ENCODE measurements at places on chromosomes 16 and 17.
A peak's percentile ranks its signal among the peaks of the same experiment; 100 is the strongest.

DNA sequence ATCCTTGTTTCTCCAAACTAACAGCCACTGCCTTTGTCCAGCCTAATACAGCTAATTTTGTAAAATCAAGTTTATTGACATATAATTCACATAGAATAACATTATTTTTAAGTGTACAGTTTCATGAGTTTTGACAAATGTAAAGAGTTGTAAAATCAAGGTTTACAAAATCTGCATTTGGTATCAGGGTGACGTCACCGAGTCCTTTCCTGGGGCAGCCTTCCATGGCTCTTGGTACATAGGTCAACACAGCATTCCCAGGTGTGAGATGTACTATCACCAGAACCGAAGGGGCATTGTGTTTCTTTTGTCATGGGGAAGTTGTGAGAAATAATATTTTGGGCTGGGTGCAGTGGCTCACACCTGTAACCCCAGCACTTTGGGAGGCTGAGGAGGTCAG, 42.9 kb downstream of the PSMD12 start:
- no peak for DNase-seq

- no peak for DNase-seq
Observed at GRCh38 chr16:88008840-88009239, 57.6 kb downstream of the BANP start.

DNA sequence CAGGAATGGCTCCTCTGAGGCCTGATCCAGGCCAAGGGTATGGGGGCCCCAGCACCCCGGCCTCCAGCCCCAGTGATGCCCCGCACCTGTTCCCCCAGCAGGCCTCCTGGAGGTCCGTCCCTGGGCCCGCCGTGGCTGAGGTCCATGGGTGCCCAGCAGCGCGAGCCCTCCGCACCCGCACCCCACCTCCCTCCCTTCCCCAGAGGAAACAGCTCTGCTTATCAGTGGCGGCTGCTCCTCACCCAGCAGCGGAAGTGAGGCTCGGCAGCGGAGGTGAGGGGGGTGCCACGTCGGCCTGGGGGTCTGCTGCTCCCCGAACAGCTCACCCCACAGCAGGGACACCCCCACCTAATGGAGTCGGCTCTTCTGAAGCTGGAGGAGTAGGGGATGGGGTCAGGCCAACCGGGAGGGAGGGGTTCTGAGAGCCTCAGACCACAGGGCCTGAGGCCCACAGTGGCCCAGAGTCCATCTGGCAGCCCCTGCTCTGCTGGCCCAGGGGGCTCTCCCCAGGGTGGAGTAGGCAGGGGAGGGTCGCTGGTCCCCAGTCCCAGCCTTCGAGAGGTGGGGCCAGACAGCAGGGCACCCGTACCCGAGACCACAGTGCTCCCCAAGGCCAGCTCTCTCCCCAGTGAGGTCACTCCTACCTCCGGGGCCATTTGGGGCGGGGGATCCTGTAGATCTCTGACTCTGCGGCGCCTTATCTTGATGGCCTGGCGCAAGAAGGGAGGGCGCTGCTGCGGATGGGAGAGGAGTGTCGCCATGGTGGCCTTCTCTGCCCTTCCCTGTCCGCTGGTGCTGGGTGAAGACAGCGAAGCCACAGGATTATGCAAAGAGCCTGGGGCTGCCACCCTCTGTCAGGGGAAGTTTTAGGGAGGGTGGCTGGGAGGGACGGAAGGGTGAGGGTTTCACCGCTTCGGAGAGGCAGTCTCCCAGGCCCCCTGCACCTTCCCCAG, at the start of gene UNC13D:
Gene UNC13D (minus strand): TSS at position 828 of the 953 bp plus-strand sequence. CDS start 67 bp downstream, at position 761.
- peak; percentile 93 for DNase-seq

DNA sequence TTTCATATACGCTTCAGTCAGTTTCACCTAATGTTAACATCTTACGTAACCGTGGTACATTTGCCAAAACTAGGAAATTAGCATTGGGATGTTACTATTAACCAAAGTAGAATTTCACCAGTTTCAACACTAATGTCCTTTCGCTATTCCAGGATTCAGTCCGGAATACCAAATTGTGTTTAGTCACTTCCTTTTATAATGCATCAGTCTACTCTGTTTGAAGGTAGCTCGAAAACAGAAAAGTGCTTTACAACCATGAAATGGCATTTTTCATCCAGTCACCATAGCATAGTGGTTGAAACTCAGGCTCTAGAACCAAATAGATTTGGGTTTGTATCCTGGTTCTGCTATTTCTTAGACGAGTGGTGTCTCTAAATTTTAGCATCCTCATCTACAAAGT, 29.4 kb downstream of the AP2B1 start:
- DNase-seq: no peak

GRCh38 chr17:9309216-9309615, 266.4 kb downstream of the STX8 start:
- no peak for DNase-seq

DNA sequence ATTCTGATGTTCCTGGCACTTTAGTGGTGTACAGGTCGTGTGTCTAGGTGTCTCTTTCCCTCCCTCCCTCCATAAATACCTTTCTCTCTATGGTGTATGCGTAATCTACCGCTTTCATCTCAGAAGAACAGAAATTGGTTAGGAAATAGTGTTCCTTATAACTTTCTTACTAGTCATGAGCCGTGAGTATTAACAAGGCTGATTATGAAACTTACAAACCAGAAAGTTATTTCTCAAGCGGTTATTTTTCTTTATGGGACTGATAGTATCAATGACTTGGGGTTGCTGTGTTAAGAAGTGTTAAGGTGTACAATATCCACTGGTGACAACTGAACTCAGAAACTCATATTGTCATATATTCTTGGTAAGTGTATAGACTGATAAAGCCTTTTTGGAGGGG, 13.2 kb upstream of the MYH11 start:
- DNase-seq: no peak

- DNase-seq: no peak
Observed at GRCh38 chr17:81396278-81396721, 1.0 kb downstream of the BAHCC1 start.

- DNase-seq: no peak
Observed at GRCh38 chr16:26391833-26392232, 674.9 kb upstream of the C16orf82 start.

DNA sequence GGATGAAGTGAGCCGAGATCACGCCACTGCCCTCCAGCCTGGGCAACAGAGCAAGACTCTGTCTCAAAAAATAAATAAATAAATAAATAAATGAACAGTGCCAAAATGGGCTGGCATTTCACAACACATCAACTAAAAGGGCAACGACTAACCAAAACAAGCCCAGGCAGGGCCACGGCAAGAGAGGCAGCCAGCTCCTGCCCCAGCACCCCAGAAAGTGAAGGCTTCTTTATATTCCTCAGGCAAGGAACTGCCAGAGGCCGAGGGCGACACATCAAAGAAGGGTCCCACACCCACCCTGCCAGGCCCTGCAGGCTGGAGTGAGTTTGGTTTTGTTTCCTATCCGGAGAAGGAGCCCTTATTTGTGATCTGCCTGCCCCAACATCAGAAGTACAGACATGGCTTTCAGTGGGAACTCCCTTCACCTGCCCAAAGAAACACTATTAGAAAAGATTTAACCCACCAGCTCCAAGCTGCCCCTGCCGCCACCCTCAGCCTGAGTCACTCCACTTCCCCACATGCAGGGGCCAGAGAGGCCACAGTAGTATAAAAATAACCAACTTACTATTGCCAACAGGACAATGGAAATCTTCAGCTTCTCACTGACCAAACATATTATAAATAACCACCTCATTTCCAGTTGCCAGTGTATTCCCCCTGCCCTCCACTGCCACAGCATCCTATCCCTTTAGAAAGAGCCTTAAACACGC, 8.0 kb downstream of the FBXO31 start:
- no peak for DNase-seq

DNA sequence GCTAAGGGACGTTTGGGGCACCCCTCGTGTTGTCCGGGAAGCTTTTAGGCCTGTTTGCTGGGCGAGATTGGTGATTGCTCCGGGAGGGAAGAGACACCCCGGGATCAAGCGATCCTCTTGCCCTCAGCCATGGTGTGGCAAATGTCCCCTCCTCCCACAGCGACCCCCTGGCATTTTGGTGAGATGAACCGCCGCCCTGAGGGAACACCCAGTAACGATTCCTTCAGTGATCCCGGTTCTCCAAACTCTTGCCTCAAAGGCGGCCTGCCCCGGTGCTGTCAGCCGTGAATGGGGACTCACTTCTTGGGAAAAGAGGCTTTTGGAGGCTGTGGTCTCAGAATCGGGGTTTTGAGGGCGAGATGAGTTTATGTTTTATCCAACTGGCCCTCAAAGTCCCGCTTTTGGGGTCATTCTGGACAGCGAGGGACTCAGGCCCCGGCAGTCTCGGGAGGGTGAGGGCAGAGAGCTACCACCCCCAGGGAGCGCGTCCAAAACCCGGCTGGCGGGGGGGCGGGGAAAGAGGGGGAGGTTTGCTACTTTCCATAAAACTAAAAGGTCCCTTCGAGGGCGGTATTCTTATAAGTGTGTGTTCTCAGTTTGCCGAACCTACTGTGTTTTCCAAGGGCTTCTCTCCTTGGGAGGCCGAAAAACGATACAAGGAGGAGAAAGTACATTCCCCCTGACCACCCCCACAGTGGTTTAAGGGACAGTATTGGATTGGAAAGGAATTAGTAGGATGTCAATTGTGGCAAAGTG, 232.7 kb downstream of the MRTFB start:
- DNase-seq: no peak

DNA sequence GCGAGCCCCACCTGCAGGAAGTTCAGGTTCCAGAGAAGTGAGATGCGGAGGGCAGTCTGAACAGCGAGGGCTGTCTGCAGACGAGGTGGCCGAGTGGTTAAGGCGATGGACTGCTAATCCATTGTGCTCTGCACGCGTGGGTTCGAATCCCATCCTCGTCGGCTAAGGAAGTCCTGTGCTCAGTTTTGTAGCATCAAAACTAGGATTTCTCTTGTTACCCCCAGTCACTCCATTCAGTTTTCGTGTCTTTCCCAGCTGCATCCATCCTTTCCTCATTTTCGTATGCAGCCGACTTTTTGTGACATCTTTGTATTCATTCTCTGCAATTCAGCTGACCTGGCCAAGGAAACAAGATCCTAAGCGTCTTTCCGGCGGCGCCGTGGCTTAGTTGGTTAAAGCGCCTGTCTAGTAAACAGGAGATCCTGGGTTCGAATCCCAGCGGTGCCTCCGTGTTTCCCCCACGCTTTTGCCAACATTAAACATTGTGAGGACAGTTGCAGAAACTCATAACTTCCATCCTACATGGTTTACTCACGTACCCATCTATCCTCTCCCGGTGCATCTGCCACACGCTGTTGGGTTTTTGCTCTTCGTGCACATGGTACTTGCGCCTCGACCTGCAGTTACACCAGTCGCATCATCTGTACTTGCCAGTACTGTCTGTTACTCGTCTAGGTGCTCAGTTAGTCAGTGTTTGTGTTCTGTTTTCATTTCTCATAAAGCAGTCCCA, 3.0 kb downstream of the BORCS6 start:
- peak; percentile 79 for DNase-seq

DNA sequence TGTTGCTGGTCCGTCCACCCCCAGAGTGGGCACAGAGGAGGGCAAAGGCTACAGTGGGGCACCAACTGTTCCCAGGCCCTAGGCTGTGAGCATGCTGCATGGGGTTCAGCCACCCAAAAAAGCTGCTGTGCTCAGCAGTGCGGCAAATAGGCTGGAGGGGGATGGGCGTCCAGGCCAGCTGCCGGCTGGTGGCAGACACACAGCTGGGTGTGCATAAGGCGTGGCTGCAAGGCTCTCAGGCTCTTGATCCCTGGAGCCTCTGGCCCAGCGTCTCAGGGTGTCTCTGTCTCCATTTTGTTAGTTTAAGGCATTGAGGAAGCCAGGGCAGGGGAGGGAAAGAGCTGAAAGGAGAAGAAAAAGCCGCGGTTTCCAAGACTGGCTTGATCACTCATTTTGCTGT, 8.8 kb downstream of the RPL19 start:
- no peak for DNase-seq

- no peak for DNase-seq
Observed at GRCh38 chr16:75011634-75012307, 12.9 kb downstream of the ZNRF1 start.

GRCh38 chr16:25692351-25692741, 587 bp downstream of the HS3ST4 start:
- no peak for DNase-seq

DNA sequence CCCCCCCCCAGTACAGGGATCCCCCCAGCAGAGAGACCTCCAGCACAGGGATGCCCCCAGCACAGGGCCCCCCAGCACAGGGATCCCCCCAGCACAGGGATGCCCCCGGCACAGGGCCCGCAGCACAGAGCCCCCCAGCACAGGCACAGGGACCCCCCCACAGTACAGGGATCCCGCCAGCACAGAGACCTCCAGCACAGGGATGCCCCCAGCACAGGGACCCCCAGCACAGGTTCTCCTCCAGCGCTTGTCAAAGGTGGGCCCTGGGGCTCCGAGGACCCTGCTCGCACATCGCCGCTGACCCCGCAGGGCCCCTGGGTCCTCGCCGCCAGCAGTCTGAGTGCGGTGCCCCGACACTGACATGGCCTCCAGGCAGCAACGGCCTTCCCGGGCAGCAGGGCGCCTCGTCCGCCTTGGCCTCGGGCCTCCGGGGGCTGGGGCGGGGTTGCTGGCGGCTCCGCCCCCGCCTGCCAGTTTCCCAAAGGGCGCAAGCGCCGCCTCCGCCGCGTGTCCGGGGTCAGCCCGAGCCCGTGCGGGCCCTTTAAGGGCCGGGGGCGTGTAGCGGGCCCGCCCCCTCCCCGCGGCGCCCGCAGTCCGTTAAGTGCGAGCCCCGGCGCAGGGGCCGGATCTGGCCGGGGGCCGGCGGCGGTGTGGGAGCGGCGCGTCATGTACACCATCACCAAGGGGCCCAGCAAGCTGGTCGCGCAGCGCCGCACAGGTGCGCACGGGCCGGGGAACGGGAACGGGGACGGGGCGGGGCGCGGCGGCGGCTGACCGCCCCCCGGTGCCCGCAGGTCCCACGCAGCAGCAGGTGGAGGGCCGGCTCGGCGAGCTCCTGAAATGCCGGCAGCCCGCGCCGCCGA, at the start of gene MCRIP2:
Gene MCRIP2 (plus strand): TSS at position 503 of the 863 bp plus-strand sequence. CDS start 164 bp downstream, at position 667.
- DNase-seq: no peak

DNA sequence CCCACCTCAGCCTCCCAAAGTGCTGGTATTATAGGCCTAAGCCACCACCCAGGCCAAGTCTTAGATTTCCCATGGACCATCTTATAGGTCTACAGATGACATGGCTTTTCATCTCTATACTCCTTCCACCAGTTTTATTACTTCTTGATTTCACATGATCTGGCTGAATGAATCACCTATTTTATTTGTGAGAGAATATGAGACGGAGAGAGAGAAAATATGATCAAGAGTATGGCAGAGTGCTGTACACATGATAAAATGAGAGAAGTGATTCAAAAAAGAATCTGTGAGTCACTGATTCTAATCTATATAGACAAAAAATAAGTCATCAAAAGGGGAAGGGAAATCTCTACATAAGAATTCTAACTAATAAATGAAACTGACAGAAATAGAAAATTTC, 13.7 kb downstream of the ACSM1 start:
- DNase-seq: no peak

All from CMK (cell line).